ENCODE measurements at places on chromosomes 2 and 18.

- DNase-seq, result no peak
These were observed 186.8 kb upstream of the CTAGE1 start for GRCh38 chr18:22604390-22604985.

DNA sequence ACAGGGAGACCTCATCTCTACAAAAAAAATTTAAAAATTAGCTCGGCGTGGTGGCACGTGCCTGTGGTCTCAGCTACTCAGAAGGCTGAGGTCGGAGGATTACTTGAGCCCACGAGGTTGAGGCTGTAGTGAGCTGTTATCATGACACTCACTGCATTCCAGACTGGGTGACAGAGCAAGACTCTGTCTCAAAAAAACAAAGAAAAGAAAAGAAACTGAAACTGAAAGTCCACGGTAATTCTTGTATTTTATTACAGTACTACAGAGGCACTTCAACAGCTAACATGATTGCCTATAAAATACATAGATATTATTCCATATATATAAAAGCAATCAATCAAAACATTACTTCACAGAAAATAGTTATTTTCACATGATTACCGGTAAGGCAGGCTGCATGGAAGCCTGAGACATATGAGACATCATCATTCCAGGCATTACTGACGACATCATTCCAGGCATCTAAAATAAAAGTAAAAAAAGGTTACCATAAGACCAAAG, 23.1 kb downstream of the PRPF40A start:
- DNase-seq, result no peak

DNA sequence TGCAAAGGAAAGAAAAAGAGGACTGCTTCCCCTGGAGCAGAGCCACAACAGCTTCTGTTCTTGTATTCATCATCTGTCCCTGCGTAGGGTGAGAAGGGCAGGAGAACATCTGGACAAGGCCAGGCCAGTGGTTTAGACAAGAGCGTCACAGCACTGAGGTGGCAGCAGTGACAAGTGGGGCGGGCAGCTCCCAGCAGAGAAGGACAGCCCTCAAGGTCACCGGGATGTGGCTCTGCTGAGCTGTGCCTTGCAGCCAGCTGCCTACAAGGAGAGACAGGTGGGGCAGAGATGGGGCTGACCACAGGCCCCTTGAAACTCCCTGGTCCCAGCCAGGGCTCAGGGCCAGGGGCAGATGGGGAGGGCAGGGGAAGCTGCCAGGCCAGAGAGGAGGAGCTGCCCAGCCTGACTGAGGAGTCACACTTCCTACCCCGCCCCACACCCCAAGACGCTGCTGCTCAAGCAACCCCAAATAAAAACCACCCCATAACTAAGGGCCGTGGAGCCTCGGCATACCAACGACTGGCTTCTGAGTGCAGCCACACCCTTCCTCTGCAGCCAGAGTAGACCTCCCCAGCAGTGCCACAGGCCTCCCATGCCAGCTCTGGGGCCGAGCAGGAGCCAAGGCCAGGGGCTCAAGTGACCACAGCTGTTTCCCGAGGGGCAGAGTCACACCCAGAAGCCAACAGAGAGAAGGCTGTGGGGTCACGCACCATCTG, 5.4 kb downstream of the RAB11FIP5 start:
- DNase-seq, result no peak

GRCh38 chr2:134087371-134087921, 166.4 kb upstream of the MGAT5 start:
- no peak for DNase-seq
